ENCODE measurements at places on chromosomes 6 and 20.

- no peak for DNase-seq
Measured at GRCh38 chr6:34901930-34902329, 12.9 kb downstream of the ANKS1A start.

DNA sequence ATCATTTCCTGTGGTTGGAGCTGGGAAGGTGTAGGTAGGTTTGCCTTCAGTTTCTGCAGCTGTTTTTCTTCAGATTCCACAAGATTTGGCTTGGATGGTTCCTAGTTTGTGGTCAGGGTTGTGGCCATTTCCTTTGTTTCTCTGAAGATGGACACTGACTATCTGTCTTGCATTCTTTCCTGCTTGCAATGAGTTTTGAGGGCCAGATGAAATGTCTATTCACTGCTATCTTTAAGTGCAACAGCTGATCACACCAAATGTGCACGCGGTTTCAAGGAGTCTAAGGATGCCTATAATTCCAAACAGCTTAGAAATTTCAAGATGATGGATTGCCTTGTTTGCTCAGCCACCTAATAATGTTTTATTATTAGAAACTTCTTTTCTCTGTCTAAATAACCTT is 28.4 kb downstream of the IL20RA start:
- DNase-seq: no peak

DNA sequence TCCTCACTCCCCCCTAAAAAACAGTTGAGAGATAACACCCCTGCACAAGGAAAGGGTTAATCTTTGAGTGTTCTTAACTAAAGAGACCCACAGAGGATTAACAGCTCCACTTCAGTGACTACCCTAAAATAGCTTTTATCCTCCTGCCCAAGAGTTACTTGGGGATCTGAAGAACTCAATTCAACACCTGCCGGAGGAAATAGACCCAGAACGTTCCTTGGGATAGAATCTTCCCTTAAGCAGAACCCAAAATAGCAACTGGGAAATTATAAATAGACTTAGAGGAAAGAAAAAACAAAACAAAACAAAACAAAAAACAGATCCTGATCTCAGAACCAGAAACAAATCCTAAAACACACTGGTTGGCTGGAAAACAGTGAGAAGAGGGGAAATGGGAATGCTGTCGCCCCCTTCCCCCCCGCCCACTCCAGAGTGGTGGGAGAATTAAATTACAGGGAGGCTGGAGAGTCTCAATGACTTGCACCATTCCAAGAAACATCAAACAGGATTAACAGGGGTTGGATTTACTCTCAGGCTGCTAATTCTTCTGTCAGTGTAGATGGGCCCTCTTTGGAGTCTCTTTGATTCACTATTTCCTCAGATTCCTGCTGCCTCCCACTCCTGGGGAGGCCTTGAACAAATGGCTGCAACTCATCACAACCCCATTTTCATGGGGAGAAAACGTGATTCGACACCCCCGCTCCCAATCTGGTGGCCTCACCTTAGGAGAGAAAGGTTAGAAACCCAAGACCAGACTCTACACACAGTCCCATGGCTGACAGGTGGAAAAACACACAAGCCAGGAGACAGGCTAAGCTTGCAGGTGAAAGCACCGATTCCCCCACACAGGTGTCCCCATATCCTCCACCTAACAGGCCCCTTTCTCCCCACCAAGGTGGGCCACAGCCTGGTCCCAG is 1.4 kb downstream of the PLAGL2 start:
- DNase-seq: no peak

GRCh38 chr6:6386010-6386409 is 65.5 kb upstream of the F13A1 start:
- DNase-seq: no peak

DNA sequence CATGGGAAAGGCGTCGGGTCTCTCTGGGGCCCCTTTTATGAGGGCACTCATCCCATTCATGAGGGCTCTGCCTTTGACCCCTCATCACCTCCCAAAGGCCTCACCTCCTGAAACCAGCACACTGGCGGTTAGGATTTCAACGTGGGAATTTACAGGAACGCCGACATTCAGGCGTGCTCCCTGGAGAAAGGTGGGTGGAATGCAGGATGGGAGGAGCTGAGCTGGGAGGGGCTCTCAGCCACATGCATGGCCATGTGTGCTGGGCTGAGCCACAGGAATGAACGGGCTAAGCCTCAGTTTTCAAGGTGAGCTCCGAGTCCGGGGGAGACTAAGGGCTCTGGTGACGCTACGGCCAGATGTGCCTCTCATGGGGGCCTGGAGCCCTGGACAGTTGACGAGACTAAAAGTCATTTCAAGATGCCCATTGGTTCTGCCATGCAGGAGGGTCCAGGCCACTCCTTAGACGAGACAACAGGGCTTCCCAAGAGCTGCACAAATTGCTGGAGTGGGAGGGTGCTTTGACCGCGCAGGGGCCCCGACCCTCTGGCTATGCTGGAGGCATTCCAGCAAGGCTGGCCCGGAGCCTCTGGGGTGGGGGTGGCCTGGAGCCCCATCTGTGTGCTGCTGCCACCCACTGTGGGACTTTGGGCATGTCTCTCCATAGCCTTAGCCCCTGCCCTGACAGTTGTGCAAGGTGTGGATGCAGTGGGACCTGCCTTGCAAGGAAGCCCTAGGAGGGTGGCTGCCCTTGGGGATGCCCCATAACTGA is 3.8 kb upstream of the ARFGAP1 start:
- no peak for DNase-seq

GRCh38 chr6:121826156-121826810 is 390.8 kb downstream of the GJA1 start:
- no peak for DNase-seq

GRCh38 chr20:14069796-14070195 is 74.5 kb downstream of the MACROD2 start:
- no peak for DNase-seq

- DNase-seq: no peak
Measured at GRCh38 chr20:20491784-20492264, 123.9 kb downstream of the INSM1 start.

DNA sequence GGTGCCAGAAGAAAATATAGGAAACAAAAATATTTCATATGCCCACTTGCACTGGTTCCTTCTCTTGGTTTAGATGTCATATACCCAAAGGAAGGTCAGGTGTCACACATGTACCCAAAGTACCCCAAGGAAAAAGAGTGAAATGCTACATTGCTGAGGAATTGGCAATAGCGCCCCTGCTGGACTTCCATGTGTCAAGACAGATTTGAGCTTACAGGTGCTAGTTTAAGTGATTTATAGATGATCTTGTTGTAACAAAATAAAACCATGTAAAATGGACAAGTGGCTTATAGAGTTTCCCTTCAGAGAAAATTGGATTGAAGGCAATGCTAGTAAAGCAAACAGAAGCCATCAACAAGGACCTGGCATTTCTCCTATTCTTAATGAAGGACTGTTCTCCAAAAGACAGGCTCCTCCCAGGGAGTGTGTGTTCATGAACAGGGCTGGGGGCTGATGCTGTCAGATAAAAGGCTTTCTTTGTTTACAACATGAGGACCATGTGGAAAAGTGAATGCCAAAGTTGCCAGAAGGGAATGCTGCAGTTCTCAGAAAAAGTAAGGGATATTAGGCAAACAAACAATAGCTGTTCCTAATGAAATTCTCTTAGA is 64.3 kb upstream of the PAK5 start:
- no peak for DNase-seq

DNA sequence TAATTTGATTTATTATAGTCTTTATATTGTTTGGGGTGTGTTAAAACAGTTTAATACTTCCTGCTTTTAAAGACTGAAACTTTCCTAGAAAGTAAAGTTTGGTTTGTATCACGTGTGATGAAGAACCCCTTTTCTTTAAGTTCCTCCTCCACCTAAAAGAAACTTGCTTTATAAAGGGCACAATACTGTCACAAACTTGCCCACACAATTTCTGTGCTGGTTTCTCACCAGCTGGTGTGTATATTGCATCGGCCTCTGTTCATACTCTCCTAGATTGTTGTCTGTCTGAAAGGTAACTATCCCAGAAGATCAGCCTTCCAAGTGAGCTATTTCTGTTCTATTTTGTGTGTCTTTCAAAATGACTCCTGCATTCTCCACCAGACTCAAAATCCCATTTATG is 46.9 kb downstream of the ANKRD6 start:
- no peak for DNase-seq

DNA sequence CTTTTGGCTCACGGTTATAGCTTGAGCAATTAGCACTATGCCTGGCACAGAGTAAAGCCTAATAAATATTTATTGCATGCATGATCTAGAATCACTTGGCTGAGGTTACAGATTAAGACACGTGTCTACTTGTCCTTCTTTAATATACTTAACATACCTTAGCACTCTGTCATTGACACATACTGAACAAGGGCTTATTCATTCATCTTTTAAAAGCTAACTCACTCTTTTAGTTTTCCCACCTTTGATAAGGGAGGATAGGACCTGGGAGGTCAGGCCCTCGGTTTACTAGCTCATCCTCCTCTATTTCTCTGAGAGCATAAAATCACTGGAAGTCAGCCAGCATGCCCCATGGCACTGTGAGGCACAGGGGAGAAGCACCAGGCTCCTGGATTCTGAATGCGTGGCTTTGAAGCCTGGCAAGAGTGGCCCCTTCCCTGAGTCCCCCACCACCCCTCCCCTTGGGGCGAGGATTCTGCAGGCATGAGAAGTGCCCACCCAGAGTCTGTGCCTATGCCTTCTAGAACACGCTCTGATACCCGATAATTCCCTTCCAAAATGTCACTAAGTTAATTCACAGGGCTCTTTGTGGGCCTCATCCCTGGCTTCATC is 11.2 kb downstream of the ZCCHC3 start:
- DNase-seq: no peak

- no peak for DNase-seq
Measured at GRCh38 chr6:6332811-6333244, 12.4 kb upstream of the F13A1 start.

DNA sequence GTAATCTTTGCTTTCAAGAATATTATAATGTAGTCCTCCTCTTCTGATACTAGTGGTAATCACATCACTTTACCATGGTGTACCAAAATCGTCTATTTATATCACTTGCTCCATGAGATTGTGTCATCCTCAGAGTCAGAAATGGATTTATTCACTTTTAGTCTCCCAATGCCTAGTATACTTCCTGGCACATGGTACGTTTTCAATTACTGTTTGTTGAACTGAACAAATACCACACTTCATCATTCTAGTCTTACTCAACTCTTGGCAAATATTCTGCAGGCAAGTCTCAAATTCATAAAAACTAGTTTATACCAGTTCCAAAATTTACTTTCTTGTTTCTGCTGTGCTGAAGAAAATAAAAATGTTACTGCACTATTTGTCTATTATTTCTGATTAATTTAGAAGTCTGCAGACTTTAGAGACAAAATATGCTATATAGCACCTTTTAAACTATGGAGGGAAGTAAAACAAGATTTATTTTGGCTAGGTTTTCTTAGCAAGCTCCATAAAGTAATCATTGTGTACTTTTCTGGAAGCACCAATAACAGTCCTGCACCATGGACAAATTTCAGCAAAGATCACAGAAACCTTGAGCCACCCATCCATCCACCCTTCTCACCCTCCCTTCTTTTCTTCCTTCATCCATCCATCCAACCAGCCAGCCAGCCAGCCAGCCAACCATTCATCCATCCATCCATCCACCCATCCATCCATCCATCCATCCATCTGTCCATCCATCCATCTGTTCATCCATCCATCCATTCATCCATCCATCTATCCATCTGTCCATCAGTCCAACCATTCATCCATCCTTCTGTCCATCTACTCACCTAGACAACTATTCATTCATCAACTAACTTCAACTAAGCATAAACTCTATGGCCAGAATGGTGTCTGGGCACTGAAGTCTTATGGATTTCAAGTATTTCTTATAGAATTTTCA is 102.1 kb upstream of the STMND1 start:
- DNase-seq: no peak

DNA sequence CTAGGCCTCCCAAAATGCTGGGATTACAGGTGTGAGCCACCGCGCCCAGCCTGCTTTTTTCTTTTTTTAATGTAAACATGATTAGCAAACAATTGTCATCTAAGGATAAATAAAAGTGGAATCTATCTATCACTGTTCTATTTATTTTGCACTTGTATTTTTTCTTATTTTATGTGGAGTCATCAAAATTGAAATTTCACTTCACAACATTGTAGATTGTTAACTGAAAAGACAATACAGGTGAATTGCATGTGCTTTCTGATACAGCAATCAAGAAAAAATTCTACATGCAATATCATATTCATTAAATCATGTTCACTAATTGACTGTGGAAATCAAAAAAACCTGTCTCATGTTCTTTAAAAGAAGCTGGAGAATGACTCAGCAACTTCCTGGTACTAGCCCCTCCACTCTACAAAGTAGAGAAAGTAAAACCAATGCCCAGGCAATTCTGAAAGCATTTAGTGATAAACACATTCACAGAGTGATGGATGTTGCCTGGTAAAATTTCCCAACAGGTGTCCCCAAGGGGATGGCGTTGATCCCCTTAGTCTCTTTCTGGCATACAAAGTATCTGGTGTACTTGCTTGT is 10.7 kb upstream of the RFX6 start:
- no peak for DNase-seq

DNA sequence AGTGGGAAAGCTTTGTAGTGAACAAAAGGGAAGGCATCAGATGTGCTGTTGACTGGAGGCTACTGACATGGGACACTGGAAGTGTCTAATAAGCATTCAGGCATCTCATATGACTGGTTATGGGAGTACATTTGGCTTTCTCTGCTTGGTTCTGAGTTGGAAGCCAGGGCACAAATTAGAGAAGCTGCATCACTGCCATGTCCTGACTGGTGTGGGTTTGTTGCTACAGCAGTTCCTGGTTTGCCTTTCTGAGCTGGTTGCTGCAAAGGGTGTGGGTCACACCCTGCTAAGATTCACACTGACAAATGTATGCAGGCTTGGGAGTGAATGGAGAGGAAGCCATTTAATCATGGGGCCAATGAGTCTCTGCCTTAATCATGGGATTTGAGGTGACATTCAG is 36.2 kb upstream of the NANP start:
- DNase-seq: no peak

DNA sequence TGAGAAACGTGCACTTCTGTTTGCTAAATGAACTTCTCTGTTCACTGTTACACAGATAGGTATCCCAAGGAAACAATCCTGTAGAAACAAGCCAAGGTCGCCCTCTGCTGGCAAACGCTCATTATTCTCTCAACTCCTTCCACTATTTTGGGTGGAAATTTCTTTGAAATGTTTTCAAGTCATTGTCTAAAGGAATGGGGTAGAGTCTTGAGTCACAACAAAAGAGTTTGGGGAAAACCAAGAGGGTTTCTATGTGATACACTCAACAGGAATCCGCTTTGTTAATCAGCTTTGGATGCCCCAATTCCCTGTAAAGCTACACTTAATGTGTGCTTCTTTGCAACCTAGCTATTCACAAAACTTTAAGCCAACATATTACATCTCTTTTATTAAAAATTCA is 4.6 kb upstream of the RAE1 start:
- DNase-seq: peak; percentile 92

GRCh38 chr6:167497428-167498056 is 172.7 kb downstream of the TTLL2 start:
- no peak for DNase-seq

- no peak for DNase-seq
Measured at GRCh38 chr6:169809386-169809785, 58.0 kb downstream of the ERMARD start.

All from sciatic nerve (tissue), 2 donors.